D721Med (cell line): ENCODE measurements at places on chromosomes 6 and 20.

GRCh38 chr6:98274691-98275090 is 559.7 kb upstream of the POU3F2 start:
- no peak for DNase-seq

DNA sequence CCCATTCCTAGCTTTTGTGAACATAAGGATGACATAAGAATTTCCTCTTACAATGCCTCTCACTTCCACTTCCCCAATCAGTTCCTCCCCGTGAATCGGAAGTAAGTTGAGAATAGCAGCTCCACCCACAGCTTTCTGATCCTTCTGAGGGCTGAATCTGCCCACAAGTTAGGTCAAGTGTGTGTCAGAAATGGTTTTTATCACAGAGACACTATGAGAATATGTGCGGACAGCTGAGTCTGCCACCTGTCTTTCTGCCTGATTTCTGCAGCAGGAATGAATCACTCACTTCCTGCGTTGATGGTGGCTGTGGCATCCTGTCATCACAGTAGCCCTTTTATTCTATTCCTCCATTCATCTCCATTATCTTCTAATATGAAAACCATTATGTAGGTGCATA is 70.2 kb downstream of the RIN2 start:
- no peak for DNase-seq

DNA sequence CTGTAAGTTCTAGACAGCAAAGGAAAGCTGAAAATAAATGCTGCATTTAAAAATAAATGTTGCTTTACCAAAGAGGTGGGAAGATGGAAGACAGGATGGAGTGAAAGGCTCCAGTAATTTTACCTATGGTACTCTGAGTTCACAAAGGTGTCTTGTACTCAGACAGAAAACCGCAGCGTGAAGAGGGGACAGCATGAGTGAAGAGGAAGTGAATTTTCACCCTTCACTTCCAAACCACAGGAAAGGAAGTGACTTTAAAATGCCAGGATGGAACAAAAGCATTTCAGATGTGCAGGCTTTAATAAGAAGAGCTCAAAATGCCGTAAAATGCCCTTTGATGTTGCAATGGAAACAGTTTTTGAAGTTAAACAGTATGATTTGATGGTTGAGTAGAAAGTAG is 91.2 kb upstream of the TINAG start:
- DNase-seq: no peak

DNA sequence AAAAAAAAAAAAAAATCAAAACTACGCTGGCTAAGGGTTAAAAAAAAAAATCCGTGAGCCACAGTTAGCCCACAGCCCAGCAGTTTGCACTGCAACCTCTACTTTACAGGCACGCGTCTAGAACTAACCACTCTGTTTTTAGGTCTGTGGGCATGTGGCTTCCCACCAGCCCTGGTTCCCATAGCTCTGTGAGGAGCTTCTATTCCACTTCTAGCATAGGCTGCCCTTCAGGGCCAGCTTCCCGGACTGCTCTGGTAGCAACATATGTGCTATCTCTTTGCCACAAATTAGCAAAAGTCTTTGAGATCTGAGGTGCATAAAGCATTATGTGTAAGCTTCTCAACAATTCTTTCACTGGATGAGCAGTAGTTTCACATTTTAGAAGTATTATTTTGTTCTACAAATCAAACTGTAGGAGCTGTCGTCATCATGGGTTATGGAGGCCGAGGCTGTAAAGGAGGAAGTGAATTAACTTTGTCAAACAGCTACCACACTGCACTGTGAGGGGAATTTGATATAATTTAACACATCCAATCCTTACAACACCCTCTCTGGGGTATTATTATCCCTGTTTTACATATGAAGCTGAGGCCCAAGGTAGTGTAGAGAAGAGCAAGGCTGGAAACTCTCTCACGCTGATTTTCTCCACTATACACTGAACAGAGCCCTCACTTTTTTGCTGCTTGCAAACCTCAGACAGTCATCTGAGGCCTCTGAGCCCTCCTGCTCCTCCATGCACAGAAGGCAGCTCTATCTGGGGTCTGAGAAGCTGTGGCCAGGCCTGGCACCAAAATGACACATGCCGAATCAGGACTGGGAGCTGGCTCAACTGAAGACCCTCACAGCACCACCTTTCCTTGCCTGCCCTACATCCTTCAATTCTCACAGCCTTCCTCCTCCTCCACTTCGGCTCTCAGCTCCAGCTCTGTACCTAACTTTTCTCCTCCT is 35.4 kb downstream of the MAN1A1 start:
- no peak for DNase-seq

GRCh38 chr6:32168807-32169591 is 4.6 kb downstream of the EGFL8 start:
- DNase-seq: no peak

DNA sequence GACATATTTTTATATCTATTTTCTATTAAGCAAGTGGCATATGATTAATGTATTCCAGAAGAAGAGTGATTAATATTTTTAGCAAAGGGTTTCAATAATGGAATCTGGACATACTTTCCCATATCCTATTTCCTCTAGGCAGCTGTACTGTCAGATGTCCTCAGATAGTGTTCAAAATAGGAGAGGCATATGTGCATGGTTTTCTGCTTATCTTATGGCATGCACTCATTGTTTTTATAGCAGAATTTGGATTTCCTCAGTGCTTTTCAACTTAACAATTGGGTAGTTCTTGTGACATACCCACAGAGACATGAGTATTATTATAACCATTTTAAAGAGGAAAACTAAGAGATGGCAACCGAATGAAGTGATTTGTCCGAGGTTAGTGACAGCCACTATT is 12.6 kb upstream of the SLC17A5 start:
- no peak for DNase-seq

- no peak for DNase-seq
Observed at GRCh38 chr6:104728448-104728847, 131.3 kb downstream of the HACE1 start.

GRCh38 chr6:21599051-21599696 is 5.6 kb downstream of the SOX4 start:
- no peak for DNase-seq

DNA sequence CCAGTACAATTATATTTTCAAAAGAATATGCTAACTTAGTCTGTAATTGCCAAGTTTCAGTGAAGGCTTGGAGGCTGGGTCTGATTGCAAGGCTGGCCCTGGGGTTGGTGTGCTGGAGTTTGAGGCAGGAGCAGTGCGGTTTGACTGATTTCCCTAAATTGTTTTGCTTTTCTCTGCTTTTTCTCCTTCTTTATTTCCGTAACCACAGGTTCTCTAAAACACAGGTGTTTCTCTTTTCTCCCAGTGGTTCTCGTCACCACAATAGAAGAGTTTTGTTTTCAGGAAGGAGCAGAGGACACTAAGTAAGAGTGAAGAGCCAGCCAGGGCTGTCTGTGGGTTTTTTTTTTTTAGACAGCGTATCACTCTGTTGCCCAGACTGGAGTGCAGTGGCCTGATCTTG is 8.2 kb upstream of the SNX9 start:
- DNase-seq: no peak

- DNase-seq: no peak
Observed at GRCh38 chr20:56606174-56606945, 22.7 kb upstream of the TFAP2C start.

GRCh38 chr20:54514028-54514607 is 38.7 kb downstream of the DOK5 start:
- DNase-seq: no peak

GRCh38 chr6:113732384-113732966 is 124.7 kb upstream of the MARCKS start:
- no peak for DNase-seq

- no peak for DNase-seq
Observed at GRCh38 chr6:116536216-116536621, 9.3 kb downstream of the TRAPPC3L start.

DNA sequence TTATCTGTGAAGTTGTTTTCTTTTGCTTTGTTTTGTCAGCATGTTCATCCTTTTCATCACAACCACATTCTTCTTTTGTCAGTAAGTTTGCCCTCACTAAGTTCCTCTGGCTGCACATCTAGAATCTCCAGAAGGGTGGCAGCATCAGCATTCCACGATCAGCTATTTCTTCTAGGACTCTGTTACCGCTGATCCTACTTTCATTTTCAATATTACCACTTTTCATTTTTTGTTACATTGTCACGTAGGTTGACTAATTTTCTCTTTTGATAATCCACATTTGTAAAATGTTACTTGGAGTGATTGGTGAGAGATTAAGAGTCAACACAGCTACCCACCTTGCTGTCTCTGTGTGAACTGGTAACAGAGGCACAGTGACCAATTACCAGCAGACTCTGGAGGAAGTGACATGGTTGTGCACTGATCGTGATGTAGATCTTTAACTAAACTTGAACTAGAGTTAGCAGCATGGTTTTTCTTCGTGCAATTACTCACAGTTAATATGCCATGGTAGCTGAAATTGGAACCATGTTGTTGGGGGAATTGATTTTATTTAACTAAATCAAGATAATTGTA is 307.9 kb upstream of the SLC35B3 start:
- DNase-seq: no peak

GRCh38 chr6:2258112-2258511 is 12.7 kb upstream of the GMDS start:
- DNase-seq: no peak
